Activated naive CD4-positive, alpha-beta T cell (primary cell): ENCODE measurements at places on chromosomes 11 and 22.

GRCh38 chr11:35605706-35606105, 12.6 kb upstream of the FJX1 start:
- no peak for DNase-seq

DNA sequence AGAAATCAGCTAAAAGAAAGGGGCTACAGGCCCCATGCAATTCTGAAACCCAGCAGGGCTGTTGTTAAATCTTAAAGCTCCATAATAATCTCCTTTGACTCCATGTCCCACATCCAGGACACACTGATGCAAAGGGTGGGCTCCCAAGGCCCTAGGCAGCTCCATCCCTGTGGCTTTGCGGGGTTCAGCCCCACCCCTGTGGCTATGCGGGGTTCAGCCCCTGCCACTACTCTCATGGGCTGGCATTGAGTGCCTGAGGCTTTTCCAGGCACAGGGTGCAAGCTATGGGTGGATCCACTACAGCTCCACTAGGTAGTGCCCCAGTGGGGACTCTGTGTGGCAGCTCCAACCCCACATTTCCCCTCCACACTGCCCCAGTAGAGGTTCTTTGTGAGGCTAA, 8.7 kb upstream of the ZNF280A start:
- no peak for DNase-seq

- no peak for DNase-seq
Measured at GRCh38 chr11:106466521-106467080, 389.1 kb downstream of the AASDHPPT start.

DNA sequence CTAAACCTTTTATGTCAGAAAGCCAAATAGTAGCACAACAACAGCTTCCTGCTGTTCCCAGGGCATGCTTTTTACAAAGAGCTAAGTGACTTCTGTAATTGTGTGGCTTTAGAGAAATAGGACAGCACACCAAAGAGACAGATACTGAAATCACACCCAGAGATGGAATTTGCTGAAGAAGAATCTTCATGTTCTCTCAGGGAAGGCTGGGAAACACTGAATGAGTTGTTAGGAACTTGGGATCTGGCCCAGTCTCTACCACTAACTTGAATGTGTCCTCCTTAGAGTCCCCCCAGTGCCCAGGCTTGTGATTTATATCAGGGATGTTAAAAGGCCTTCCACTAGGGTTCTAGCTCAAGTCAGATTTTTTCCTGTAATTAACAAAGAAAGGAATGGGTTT, 175.2 kb downstream of the DBX1 start:
- no peak for DNase-seq

DNA sequence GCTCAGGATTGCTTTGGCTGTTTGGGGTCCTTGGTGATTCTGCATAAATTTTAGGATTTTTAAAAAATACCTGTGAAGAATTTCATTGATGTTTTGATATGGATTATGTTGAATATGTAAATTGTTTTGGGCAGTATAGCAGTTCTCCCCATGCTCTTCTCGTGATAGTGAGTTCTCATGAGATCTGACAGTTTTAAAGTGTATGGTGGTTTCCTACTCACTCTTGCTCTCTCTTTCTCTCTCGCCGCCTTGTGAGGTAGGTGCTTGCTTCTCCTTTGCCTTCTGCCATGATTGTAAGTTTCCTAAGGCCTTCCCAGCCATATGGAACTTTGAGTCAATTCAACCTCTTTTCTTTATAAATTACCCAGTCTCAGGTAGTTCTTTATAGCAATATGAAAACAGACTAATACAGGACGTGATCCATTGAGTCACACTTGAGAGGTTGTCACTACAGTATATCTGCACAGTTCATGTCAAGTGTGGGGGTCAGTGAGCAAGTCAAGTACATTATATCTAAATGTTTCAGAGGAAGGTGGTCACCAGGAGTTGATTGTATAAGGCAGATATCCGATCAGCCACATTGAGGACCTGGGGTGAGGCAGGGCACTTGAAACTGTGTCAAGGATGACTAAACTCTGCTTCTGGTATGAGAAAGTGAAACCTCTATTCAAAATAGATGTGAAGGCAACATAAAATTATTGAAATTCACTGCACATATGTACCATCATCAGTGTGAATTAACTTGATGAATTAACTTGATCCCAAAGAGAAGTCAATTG, 70.7 kb upstream of the CCDC179 start:
- no peak for DNase-seq

GRCh38 chr11:93689240-93689639, 27.8 kb downstream of the CEP295 start:
- no peak for DNase-seq

- no peak for DNase-seq
Measured at GRCh38 chr11:20368438-20368837, 4.9 kb downstream of the HTATIP2 start.
